ENCODE measurements at places on chromosomes 1 and 21. TPM values are rescaled to one million over a fixed set of nuclear protein-coding genes. Genes with fewer than 3 reads are reported as not detected.

DNA sequence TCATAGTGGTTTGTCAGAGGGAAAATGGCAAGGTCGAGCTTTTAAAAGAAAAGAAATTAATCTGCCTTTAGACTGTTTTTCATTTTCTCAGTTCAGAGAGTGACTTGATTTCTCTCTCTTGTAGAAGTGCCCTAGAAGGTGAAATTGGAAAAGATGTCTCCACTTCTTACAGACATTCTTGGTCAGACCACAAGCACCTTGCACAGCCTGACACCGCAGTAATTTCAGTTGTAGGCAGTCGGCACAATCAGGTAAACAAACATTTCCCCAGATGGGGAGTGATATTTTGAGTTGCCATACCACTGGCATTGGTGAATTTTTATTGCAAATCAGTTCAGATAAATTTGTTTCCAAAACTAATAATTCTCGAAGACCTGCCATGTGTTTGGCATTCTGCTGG lies 86.8 kb downstream of the PHTF1 start:
- H3K27ac ChIP-seq = no peak overlapping the region
- H3K4me3 ChIP-seq = no peak overlapping the region
- no peaks in the 10 kb centered on the region for H3K27me3 ChIP-seq
- H3K4me1 ChIP-seq = peaks cover 17% of the 10 kb centered on the region
- no peak for DNase-seq

DNA sequence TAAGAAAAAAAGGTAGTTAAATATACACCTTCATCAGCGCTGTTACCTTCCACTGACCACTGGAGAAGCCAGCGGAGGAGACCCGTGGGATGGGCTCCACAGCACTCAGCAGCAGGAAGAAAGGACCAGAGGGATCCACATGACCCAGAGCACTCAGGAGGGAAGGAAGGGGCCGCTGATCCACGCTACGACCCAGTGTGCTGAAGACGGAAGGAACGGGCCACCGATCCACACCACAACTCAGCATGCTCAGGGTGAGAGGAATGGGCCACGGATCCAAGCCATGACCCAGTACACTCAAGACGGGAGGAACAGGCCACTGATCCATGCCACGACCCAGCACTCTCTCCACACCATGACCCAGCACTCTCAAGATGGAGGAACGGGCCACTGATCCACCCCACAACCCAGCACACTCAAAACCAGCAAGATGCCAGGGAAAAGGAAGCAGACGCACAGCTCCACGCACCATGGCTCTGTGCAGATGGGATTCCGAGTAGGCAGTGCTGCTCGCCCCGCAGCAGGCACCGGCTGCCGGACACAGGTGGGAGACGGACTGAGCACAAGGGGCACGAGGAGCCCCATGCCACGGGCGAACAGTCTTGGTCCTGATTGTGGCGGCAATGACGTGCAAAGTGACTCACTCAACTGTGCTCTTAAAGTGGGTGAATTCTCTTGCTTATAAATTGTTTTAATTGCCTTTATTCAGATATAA lies 8.7 kb downstream of the WRAP73 start:
- H3K36me3 ChIP-seq = no peaks in the 10 kb centered on the region
- no peak for DNase-seq
- H3K27me3 ChIP-seq = no peaks in the 10 kb centered on the region

GRCh38 chr1:40823983-40824382 lies 38.2 kb downstream of the CITED4 start:
- peaks cover 34% of the 10 kb centered on the region for H3K4me1 ChIP-seq
- H3K36me3 ChIP-seq = no peaks in the 10 kb centered on the region
- H3K4me3 ChIP-seq = no peak overlapping the region
- no peak for DNase-seq

Gene ARHGEF10L
- total RNA-seq = 31.3 TPM

GRCh38 chr1:10424034-10424433 lies 6.2 kb upstream of the CENPS start:
- H3K4me1 ChIP-seq = peaks cover 20% of the 10 kb centered on the region
- peaks cover 2% of the 10 kb centered on the region for H3K36me3 ChIP-seq

DNA sequence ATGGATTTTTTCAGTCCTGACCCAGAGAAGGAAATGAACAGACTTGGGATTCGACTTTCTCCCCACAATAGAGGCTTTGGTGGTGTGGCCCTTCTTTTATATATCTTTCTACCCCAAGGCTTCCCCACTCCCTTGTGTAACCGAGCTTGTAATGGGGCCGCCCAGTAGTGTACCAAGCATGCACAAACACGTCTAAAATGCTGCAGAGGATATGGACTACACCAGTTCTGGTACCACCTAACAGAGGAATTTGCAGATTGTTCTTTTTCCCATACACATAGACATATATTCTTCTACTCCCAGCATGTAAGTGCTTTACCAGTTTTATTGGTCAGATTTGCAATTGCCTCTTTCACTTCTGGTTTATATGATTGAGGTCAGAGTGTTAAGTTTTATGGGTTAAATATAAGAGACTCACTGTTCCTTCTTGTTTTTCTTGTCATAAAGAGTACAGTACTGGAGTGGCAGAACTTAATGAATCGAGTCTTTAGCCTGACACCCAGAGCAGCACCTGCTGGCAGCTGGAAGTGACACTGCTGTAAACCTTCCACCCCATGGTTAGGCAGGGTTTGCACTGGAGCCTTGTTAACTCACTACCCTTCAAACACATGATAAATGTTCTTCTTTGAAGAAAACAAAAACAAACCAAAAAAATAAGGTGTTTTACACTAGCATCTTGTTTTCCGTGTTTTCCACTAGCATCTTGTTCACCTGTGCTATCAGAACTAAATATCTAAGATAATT lies 198.6 kb downstream of the PTPRC start:
- no peak for DNase-seq
- no peaks in the 10 kb centered on the region for H3K4me1 ChIP-seq
- no peak overlapping the region for H3K27ac ChIP-seq
- H3K27me3 ChIP-seq = no peaks in the 10 kb centered on the region
- H3K36me3 ChIP-seq = no peaks in the 10 kb centered on the region

Gene AGMAT
- total RNA-seq = 48.3 TPM

- no peak overlapping the region for H3K4me3 ChIP-seq
- H3K27ac ChIP-seq = no peak overlapping the region
- H3K4me1 ChIP-seq = no peaks in the 10 kb centered on the region
- DNase-seq = no peak
- no peaks in the 10 kb centered on the region for H3K27me3 ChIP-seq
These were observed 50.0 kb upstream of the NPL start for GRCh38 chr1:182739545-182739944.

DNA sequence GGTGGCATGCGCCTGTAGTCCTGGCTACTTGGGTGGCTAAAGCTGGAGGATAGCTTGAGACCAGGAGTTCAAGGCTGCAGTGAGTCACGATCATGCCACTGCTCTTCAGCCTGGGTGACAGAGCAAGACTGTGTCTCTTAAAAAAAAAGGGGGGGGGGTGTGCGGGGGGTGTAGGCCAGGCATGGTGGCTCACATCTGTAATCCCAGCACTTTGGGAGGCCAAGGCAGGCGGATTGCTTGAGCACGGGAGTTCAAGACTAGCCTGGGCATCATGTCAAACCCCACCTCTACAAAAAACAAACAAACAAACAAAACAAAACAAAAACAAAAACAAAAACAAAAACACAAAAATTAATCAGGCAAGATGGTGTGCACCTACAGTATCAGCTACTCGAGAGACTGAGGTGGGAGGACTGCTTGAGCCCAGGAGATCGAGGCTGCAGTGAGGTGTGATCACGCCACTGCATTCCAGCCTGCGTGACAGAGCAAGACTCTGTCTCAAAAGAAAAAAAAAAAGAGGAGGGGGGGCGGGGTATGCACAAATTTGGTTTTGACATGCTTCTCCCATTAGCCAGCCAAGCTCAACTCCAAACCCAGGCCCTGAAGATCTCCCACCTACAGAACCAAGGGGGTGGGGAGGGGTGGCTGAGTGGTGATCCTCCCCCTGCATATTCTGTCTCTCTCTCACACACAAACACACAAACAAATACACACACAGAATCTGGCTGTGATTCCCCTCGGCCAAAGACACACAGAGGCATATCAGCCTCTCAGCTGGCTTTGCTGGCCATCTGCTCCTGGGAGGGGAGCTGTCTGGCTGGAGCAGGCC lies 3.1 kb downstream of the PTAFR start:
- no peak for DNase-seq
- no peaks in the 10 kb centered on the region for H3K36me3 ChIP-seq
- no peak overlapping the region for H3K4me3 ChIP-seq
- no peaks in the 10 kb centered on the region for H3K27me3 ChIP-seq
- H3K27ac ChIP-seq = no peak overlapping the region

Gene ETV3
- total RNA-seq = 27.5 TPM

- H3K36me3 ChIP-seq = no peaks in the 10 kb centered on the region
- no peaks in the 10 kb centered on the region for H3K27me3 ChIP-seq
- no peak overlapping the region for H3K4me3 ChIP-seq
- DNase-seq = no peak
- no peak overlapping the region for H3K27ac ChIP-seq
- no peaks in the 10 kb centered on the region for H3K4me1 ChIP-seq
These were observed 31.9 kb upstream of the IL19 start for GRCh38 chr1:206738370-206739366.

DNA sequence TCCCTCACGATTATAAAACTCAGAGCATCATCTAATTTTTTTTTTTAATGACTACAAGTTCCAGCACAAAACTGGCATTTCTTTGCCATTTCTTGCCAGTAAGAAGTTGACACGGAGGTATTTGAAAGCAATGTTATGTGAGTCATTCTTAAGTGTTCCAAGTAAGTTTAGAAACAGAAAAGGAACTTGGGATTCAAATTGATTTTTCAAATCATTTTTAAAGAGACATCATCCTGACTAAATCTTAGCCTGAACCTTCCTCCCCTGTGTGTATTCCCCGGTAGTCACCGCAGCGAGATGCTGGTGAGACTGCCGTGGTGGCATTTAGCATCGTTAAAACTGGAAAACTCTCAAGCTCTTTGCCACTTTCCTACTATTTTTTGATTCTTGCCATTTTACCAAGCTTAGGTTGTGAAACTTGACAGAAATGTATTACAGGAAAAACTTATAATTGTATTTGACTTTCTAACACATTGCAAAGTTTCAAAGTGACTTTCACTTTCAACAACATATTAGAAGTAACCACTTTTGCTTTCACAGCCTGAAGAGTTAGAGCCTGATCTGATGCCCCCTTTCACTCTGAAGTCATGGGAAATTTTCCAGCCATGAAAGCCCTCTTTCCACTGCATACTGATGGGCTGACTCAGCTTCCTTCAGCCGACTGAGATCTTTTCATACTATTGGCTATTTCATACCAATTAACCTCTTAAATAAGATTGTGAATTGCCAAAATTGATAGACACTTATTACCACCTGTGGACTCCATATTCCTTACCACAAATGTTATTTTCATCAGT lies 61.4 kb downstream of the OLFML2B start:
- H3K27me3 ChIP-seq = no peaks in the 10 kb centered on the region
- H3K4me3 ChIP-seq = no peak overlapping the region
- H3K27ac ChIP-seq = no peak overlapping the region
- no peaks in the 10 kb centered on the region for H3K4me1 ChIP-seq
- no peak for DNase-seq

GRCh38 chr1:54791880-54792522 lies 9.1 kb downstream of the TTC22 start:
- H3K27ac ChIP-seq = no peak overlapping the region
- no peaks in the 10 kb centered on the region for H3K27me3 ChIP-seq
- H3K36me3 ChIP-seq = no peaks in the 10 kb centered on the region

DNA sequence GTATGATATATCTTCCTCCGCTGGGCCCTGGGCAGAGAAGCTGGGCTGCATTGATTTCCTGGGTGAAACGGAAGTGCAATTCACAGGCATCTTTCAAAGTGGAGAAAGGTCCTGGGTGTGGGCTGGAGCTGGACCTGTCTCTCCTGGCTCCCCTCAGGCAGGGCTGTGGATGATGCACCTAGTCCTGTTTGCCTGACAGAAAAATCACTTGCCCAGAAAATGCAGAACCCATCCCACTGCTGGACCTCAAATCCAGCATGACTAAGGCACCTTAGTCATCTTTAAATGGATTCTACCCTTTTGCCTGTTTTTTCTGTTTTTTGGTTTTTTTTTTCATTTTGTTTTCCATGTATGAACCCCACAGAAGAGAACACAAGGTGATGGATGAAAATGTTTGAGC lies 49.7 kb downstream of the MYSM1 start:
- DNase-seq = no peak
- no peak overlapping the region for H3K27ac ChIP-seq
- 0 out of 2 replicates have a peak, but pooled peaks cover 5% of the 10 kb centered on the region for H3K4me1 ChIP-seq
- H3K27me3 ChIP-seq = no peaks in the 10 kb centered on the region

DNA sequence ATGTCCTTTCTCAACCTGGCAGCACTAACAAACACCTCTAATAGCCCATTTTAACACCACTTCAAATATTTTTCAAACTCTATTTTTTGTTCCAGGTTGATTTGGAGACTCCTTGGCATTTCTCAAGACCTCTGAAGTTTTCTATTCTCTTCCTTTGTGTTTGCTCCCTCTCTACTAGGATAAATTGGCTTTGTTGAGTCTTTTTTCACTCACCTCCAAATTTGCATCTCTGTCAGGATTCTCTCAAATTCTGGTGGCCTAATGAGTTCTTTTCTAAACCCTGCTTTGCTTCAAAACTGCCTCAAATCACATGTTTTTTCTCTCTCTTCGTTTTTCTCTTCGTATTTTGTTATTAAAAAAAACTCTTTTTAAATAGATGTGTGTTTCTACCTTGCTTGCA lies 582.2 kb upstream of the ADGRL4 start:
- no peaks in the 10 kb centered on the region for H3K4me1 ChIP-seq
- H3K4me3 ChIP-seq = no peak overlapping the region
- DNase-seq = no peak
- H3K27me3 ChIP-seq = no peaks in the 10 kb centered on the region

Gene G0S2
- 45.7 TPM for total RNA-seq

Gene HHIPL2
- total RNA-seq = 0.16 TPM

GRCh38 chr1:76669624-76670315 lies 197.5 kb upstream of the ST6GALNAC5 start:
- no peak for DNase-seq
- H3K4me1 ChIP-seq = peaks cover 4% of the 10 kb centered on the region
- H3K36me3 ChIP-seq = no peaks in the 10 kb centered on the region
- no peaks in the 10 kb centered on the region for H3K27me3 ChIP-seq

DNA sequence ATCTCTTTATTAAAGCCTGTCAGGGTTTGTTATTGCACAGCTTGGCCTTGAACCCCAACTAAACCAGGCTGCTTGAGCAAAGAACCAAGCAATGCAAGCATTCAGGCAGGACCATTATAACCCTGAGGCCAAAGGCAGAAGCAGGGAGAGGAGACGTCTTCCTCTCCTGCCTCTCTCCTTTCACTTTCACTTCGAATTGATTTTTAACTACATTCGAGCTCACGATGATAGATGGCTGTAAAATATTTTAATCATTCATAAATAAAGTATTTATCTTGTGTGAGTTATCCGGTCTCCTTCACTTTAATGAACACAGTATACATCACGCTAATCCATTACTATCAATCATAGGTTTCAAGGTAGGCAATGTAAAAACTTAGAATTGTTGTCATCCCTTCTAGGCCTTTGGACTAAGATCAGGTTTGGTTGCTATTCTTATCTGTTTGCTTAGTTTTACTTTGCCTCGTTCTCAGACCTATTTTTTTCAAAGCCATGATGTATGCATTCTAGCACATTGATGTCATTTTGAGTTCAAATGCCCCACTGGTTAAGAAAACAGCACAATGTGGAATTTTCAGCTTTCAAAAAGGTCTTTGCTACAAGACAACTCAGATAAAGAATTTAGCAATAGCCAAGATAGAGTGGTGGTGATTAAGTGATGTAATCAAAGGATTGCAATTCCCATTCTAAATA lies 480.2 kb upstream of the RUNX1 start:
- no peaks in the 10 kb centered on the region for H3K27me3 ChIP-seq
- no peak overlapping the region for H3K4me3 ChIP-seq
- no peaks in the 10 kb centered on the region for H3K36me3 ChIP-seq
- no peak for DNase-seq

Gene ATP1A2
- not detected for total RNA-seq

GRCh38 chr1:206109718-206110117 lies 7.5 kb downstream of the AVPR1B start:
- no peaks in the 10 kb centered on the region for H3K27me3 ChIP-seq
- H3K36me3 ChIP-seq = no peaks in the 10 kb centered on the region
